LoVo (cell line): ENCODE measurements at places on chromosomes 1 and 21.

DNA sequence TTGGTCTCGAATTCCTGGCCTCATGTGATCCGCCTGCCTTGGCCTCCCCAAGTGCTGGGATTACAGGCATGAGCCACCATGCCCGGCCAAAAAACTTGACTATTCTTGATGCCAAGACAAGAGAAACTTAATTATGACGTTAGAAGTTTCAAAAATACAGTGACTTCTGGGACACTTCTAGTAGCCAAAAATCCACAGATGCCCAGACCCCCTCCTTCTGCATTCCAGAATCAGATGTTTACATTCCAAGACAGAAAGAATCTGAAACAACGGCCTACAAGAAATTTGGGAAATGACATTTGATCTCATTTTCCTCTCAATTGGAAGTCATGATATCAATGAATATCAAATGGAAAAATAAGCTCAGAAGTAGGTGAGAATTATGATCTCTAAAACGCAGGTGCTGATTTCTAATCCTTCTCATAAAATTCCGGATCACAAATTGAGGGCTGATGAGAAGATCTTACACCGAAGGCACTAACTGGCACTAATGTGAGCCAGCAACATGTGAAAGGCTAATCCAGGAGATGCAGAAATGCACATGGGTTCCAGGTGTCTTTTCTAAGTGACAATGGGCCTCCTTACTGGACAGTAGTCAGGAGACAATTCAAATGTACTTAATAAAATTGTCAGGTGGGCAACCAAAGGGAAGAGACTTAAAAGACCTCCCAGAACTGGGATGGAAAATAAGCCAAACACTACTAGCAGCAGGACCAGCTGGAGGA lies 5.5 kb downstream of the RAB29 start:
- no peak for DNase-seq

GRCh38 chr1:91585982-91586381 lies 85.3 kb downstream of the CDC7 start:
- DNase-seq = no peak

DNA sequence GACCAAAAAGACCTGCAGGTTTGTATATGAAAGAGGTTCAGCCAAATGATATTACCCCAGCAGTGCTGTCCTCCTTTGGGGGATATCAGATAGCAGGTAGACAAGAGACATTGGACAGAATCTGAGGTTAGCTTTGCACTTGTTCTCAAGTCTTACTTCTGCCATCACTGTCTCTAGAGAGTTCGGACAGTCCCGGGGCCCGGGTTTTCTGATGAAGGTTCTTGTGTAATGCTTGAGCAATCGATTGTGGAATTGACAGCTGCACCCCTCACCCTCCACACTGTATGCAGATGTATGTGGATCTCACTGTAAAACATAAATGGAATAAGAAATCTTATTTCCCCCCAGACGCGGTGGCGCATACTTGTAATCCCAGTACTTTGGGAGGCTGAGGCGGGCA lies 56.2 kb upstream of the MORC3 start:
- no peak for DNase-seq

DNA sequence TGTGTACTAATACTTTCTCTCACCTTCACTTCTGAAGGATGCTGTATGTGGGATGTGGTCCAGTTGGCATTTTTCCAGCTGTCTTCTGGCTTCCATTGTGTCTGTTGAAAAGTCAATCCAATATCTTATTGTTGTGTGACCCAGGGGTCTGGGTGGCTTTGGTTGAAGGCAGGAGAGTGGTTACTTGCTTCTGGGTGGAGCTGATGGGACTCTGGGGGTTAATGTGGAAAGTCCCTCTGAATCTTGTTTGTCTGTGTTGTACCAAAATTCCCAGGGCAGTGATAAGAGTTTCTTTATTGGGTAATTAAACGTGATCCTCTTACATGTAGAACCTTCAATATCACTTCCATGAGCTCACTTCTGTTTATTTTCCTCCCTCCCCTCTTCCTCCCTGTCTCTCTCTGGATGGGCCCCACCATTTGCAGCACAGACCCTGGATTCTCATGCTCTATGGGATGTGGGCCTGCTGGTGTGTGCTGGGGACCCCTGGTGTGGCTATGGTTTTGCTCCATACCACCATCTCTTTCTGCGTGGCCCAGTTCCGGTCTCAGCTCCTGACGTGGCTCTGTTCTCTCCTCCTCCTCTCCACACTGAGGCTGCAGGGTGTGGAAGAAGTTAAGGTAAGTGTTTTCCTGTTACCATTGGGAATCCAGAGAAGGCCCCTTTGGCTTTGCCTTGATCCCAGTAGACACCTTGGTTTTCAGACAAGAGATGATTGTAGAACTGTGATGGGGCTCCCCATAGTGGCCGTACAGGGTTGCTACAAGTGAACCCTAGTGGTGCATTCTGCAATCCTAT lies 71.5 kb downstream of the HHAT start:
- DNase-seq = peak; percentile 47

- DNase-seq = no peak
Observed at GRCh38 chr1:19670787-19671186, 6.1 kb downstream of the HTR6 start.

DNA sequence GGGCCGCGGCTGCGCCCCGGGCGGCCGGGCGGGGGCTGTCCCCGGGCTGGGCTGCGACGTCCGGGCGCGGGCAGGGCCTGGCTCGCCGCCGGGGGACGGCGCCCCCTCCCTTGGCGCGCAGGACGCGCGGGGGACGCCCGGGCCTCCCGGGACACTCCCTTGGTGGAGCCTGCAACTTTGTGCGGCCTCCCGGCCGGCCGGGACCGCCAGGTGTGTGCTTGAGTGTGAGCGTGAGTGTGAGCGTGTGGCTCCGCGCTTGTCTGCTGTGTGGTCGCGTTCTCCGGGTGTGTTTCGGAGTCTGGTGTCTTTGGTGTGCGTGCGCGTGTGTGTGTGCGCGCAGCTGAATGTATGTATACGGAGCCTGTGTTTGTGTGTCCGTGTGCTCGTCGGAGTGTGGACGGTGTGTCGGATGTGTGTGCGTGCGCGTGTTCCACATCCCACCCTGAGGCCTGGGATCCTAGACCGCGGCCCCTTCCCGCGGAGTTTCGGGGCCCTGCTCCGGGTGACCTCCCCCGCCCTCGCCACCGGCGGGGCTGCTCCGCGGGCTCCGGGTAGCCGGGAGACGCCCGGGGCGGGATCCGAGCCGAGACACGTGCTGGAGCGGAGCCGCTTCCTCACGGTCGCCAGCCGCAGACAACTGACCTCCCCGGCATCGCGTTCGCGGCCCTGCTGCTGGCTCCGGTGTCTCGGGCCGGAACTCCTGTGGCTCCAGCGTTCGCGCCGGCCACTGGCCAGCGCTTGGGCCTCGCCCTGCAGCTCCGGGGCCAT lies 1.7 kb downstream of the PTPRU start:
- peak; percentile 26 for DNase-seq

- no peak for DNase-seq
Observed at GRCh38 chr1:245016700-245017099, 138.1 kb upstream of the KIF26B start.

DNA sequence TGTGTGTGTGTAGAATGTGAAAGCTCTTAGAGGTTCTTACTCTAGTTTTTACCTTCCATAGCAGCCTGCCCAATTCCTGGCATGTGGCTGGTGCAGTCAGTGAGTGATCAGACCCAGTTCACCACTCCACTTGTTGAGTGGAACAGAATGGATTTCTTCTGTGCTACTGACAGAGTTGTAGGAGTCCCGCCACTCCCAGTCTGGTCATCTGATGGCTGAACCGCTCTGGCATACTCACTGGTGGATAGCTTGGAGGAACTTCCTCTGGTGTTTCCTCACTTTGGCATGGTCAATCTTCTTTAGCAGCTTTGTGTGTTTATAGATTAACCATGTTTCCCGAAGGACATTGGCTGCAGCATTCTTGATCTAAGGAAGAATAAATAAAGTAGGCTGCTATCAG lies 106.7 kb upstream of the ADAR start:
- DNase-seq = peak; percentile 12

DNA sequence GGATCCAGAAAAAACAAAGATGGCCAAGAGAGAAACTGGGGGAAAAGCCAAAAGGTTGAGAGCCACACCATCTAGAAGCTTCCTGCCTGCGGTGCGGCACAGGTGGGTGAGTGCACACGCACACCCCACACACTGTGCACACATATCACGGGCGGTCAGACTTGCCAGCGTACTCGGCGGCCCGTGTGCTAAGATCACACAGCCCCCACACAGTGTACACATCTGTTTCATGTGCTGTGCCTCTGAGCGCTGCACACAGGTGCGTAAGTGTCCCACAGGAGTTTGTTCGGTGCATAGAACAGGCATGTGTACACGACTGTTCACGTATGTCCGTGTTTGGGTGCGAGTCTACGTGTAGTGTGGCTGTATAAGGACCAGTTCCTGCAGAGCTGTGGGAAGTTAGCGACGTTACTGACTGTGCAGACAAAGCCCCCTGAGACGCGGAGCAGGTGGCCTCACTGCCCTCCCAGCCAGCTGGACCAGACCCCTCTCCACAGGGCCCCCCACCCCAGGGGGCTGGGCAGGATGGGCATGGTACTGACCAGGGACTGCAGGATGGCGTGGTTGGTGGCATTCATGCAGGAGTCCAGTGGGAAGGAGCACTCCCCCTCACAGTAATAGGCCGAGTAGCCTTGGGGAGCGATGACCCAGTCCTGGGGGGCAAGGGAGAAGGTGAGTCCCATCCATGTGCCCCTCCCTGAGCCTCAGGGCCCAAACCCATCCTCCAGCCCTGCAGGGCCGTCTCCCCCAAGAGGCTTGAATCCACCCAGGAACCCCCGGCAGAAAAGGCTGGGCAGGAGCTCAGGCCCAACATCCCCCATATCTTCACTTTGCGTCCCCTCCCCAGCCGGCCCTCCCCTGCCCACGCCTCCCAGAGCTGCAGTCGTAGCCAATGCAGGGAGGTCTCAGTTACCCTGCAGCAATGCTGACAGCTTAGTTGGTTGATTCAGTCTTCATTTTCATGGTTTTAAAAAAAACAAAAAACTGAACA lies 8.3 kb downstream of the OXCT2 start:
- no peak for DNase-seq

DNA sequence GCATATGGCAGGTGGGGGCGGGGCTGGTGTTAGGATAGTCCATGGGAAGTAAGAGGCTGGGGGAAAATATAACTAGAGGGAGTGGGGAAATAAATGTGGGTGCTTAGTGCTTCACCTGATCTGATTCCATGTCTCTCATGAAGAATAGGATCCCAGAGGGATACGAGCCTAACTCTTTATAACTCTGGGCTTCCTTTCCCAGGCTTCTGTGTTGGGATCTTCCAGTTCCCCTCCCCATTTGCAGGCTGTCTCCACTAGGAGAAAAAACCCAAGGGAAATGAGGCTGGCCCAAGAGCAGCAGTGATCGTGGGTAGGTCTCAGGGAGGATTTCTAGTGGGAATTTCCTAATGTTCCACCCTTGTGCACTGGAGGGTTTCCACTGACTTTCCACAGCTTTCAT lies 1.6 kb downstream of the KCNJ9 start:
- no peak for DNase-seq

DNA sequence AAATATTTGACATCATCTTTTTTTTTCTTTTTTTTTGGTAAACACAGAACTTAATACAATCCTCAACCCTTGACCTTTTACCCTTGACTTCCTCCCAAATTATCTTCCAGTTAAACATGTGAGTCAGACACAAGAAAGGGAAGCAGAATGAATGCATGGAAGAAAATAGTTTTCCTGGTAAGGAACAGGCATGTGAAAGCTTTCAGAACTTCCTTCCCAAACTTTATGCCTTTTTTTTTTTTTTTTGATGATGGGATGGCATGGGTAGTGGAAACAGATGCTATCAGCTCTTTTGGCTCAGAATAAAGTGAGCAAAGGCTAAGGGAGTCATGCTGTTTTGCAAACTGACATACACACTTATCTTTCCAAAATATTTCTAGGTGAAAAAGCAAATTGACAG lies 1079.1 kb downstream of the TTLL7 start:
- no peak for DNase-seq
